Effector CD4-positive, alpha-beta T cell (primary cell): ENCODE measurements at places on chromosomes 16 and 17.

DNA sequence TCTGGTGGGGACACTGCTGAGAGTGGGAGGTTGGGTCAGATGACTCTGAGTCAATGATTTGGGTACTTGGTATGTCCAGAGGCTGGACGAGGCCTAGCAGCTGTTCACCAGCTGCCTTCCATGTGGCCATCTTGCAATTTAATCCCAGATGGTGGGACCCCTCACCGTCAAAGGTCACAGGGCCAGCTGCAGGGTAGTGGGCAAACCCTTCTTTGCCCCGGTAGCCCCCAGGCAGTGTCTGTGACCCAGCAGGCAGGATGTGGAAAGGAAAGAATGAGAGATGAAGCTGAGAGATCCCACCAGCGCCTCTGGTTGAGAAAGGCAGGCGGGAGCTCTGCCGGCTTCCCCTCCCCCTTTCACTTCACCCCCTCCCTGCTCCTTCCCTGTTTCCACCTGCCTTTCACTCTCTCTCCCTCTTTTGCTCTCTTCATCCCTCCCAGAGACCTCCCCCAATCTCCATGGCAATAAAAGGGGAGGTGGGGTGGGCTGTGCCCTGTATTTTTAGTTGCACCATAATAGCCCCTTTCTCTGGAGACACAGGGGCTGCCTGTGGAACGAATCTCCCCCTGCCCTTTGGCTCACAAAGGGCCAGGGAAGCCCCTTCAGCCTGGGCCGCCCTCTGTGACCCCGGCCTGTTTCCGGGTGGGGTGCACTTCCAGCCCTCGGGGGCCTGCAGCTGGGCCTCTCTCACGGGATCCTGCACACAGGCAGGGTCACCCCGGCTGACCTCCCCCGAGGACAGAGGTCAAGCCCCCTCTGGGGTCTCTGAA, 20.2 kb downstream of the CDK5RAP3 start:
- no peak for DNase-seq

GRCh38 chr17:43363181-43363925, 35.4 kb upstream of the ARL4D start:
- no peak for DNase-seq

GRCh38 chr16:54142787-54143186, 143.8 kb downstream of the IRX3 start:
- DNase-seq, result no peak

DNA sequence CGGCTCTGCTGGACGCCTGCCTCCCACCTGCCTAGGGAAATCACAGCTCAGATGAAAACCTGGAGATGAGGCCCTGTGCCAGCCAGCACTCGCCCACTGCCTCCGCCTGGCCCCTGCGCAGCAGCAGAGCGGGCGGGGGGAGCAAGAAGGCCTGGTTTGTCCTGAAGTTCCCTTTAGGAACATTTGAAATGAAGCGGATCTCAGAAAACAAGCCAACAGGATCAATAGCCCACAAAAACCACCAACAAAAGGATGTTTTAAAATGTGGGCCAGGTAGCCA, 48.0 kb downstream of the RBFOX3 start:
- no peak for DNase-seq

DNA sequence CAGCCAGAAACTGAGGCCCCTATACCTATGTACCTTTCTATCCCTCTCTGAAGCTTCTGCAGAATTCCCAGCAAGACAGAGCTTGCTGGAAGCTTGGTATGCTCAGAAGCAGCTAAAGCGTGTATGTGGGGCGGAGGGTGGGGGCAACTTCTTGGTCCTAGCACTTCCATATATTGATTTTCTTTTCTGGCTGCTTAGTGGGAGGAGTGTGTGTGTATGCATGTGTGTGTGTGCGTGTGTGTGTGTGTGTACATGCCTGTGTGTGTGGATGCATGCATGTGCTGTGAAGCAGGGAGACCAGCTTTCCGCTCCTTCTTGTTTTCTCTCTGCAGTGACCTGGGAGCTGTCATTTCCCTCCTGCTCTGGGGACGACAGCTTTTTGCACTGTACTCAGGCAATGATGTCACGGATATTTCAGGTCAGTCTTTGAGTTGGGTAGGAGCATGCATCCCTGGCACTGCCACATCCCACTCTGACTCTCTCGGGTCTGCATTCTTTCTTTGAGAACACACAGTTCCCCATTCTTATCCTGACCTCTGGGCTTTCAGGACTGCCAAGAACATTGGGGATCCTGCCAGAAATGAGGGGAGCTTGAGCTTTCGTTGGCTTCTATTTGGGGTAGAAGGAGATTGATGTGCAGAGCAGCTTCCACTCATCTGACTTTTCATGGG, 10.7 kb downstream of the HPR start:
- DNase-seq, result no peak

DNA sequence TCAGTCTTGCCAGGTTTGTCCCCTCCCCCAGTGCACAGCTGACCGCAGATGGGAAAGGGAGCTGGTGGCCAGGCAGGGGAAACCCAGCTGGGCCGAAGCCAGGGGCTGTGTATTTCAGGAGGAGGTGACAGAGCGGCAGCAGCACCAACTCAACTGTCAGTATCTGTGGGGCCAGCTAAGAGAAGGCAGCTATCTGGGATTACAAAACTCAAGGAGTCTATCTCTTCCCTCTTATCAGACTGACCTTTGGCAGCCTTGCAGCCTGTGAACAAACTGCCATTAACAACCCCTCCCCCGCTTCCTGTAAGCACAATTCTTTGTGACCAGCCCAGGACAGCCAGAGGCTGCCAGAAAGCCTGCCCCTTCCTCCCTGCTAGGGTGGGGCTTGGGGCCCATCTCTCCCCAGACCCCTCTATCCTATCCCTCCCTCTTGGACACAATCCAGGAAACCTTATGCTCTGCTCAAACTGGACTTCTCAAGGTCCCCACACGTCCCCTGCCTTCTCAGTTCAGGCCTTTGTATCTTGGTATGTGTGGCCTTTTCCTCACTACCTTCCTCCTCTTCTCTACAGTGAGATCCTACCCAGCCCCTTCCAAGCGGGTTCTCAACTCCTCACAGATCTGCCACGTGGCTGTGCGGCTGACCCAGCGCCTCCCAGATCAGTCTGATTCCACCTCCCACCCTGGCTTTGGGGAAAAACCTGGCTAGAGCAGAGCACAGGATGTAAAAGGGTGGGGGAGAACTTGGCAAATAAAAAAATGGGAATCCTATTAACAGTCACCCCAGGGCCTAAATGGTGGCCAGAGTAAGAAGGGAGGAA, 10.5 kb downstream of the ST3GAL2 start:
- DNase-seq, result no peak

GRCh38 chr16:27238016-27238587, 30.5 kb downstream of the NSMCE1 start:
- DNase-seq, result no peak

DNA sequence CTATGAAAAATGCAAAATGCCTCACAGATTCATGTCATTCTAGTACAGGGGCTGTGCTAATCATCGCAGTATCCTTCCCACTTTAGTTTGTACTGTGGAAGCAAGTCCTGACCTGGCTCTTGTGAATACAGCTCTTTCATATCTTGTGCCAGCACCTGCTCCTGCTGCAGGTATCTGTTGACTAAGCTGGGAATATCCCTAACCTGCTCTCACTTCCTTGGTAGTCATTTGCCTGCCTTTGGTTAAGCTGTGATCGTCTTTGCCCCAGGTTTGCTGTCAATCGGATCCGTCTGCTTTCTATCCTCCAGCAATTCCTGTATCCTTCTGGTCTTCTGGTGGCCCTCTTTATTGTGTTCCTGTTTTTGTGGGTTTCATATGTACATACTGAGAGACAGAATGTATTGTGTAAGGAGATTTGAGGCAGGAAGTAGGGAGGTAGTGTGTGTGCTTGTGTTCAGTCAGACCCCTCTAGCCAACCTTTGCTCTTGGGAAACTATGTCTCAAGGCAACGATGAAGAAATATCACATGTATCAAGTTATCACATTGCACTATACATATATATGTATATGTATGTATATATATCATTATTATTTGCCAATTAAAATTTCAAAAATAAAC, 7.7 kb upstream of the GINS3 start:
- no peak for DNase-seq

DNA sequence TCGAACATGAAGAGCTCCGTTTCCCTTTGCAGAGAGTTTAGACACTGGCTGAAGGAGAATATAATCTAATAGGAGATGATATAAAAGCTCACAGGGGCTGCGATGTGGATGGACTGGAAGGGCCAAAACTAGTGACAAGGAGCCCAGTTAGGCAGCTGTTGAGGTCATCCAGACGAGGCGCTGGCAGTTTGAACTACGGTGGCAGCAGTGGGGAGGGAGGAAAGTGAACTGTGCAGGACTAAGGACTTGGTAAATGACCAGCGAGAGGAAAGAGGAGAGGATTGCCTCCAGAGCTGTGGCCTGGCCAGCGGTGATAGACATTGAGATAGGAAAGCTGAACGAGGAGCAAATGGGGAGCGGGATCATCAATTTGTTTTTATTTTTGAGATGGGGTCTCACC, 14.6 kb upstream of the YWHAE start:
- DNase-seq, result no peak

GRCh38 chr17:20315821-20316220, 151.5 kb downstream of the LGALS9B start:
- no peak for DNase-seq

DNA sequence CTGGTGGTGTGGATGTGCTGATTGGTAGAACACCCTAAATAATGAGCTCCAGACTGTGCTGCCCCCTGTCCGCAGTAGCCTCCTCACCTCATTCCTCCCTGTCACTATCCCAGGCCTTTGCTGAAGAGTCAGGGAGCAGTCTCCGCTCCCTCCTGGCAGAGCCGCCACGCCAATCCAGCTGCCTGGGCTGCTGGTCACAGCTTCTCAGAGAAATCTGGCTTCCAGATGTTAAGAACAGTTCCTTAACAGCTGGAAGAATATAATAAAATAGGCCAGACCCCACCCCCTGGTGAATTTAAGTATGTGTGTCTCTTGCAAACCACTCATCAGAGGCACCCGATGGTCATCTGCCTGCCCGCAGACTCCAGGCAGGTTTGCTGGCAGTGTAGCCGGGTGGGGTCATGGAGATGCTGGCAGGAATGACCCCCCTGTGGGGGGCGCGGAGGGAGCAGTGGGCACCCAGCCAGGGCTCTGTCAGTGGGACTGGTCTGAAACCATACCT, 161.0 kb downstream of the CCDC182 start:
- DNase-seq, result no peak

DNA sequence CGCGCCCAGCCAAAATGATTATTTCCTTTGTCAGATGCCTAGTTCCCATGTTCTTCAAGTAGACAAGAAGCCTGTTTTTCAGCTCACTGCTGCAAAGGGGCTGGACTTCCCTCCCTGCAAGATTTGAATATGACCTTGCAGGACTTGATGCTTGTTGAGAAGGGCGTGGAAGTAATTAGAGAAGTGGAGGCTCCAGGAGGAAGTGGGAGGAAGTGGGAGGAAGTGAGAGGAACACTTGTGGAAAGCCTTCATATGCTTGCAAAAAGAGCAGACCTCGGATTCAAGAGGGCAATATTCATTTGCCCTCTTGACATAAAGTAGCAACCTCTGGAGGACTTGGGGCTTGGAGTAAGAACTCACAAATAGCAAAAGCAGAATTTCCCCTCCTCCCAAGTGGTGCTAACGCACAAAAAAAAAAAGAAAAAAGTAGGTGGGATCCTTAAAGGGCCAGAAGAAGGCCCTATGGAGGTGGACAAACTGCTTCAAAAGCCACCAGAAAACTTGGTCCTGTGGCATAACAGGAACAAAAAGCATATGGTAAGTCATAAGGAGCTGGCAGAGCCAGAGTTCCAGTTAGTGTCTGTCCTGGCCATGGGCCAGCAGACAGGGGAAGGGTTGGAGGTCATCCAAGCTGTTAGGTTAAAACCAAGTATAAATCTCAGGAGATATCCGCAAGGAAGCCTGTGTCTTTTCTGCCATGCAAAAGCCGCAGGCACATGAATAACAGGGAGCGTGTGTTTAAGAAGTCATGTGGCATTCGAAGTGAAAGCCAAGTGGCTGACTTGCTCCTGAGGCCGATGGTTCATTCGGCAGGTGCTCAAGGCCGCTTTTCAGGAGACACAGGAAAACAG, 20.6 kb upstream of the PRKAR1A start:
- DNase-seq, result no peak

GRCh38 chr16:49350265-49351095, 23.1 kb upstream of the C16orf78 start:
- DNase-seq, result no peak

GRCh38 chr16:88931936-88932335, 45.1 kb downstream of the CBFA2T3 start:
- no peak for DNase-seq

GRCh38 chr17:70190959-70191805, 21.9 kb downstream of the KCNJ2 start:
- DNase-seq, result no peak

- no peak for DNase-seq
These were observed 22.7 kb downstream of the HS3ST3B1 start for GRCh38 chr17:14323522-14323981.

GRCh38 chr16:11079652-11080187, 135.4 kb downstream of the CLEC16A start:
- no peak for DNase-seq

- DNase-seq, result no peak
These were observed 38.8 kb downstream of the SCPEP1 start for GRCh38 chr17:57016764-57017116.

DNA sequence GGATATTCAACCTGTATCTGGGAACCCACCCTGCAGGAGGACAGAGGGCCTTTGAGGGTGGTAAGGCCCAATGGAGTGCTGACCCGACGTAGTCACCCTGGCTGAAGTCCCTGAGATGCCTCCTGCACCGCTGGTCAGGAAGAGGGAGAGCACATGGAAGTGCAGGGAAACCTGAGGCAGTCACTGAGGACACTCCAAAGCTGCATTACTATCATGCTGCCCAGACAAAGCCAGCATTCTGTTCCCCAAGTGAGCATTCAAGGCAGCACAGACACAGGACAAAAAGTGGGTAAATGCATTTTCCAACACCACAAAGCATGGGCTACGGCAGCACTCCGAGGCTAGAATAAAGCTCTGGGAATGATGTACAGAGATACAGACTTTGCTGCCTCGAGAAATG, 46.8 kb upstream of the BCAR1 start:
- no peak for DNase-seq

GRCh38 chr17:68455901-68456338, 1.4 kb downstream of the WIPI1 start:
- no peak for DNase-seq

GRCh38 chr16:70793851-70794502, 7.0 kb downstream of the VAC14 start:
- no peak for DNase-seq

GRCh38 chr17:18236494-18236893, 11.1 kb downstream of the LLGL1 start:
- no peak for DNase-seq

- DNase-seq, result no peak
These were observed 21.1 kb downstream of the KRT25 start for GRCh38 chr17:40734018-40734417.

- no peak for DNase-seq
These were observed 1.5 kb downstream of the ITGAL start for GRCh38 chr16:30474074-30474452.

DNA sequence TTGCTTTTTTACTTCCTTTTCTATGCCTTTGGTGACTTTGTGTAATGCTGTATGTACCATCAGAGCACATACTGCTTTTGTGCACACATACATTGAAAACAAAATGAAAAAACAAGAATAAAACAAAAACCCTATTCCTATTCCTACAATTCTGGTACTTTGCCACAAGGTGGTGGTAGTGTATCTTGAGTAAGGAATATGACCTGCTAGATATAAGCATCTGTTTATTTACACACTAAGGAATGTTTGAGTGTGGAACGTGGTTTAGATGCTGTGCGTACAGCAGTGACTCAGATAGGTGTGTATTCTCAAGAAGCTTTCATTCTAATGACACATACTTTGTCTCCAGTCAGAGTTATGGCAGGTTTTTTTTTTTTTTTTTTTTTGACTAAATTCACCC, 606.2 kb downstream of the WWOX start:
- no peak for DNase-seq
